Mesendoderm (in vitro differentiated cells): ENCODE measurements at places on chromosomes 4 and X.

DNA sequence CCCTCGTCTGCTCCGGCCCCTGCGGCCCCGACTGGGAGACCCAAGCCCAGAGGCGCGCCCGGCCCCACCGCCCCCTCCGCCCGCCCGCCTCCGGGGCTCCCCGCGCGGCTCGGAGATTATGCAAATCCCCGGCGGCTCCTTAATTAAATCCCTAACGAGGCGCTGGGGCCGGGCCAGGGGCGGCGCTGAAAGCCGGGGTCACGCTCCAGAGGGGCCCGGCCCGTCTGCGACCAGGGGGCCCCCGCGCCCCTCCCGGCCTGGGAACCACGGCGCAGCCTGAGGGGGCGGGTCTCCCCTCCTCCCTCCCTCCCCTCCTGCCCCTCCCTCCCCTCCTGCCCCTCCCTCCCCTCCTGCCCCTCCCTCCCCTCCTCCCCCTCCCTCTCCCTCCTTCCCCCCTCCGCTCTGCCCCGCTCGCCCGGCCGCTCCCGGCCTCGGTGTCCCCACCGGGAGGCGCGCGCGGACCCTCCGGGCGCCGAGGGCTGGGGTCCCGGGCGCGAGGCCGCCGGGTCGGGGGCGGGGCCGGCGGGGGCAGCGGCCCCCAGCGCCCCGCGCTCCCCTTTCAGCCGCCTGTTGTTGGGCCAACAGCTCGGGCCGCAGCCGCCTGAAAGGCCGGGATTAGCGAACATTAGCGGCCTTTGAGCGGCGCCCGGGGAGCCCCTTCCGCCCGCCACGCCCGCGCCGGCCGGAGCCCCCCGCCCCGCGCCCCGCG, 25.9 kb upstream of the FGFR3 start:
- DNase-seq: peak; percentile 52

GRCh38 chr4:7004331-7004730, 38.8 kb upstream of the TADA2B start:
- no peak for DNase-seq

GRCh38 chrX:43741843-43742573, 85.9 kb downstream of the MAOA start:
- no peak for DNase-seq

DNA sequence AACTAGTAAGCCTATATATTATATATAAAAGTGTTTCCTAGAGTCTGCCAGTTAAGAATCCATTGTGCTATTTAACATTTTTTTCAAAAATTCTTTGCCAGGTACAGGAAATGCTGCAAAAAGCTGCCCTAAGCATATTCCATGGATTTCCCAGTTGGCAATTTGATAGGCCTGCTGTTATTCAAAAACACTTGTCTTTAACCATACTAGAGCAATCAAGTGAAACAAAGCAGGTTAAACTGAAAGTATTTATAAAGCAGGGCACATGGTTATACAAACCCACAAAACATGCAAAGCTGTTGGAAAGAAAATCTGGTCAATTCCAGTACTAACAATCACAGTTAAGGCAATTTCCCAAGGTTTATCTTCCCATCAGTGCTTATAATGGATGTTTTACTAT, 159.9 kb downstream of the UNC5C start:
- DNase-seq: no peak

- DNase-seq: no peak
Measured at GRCh38 chr4:168837922-168838321, 172.1 kb downstream of the CBR4 start.

DNA sequence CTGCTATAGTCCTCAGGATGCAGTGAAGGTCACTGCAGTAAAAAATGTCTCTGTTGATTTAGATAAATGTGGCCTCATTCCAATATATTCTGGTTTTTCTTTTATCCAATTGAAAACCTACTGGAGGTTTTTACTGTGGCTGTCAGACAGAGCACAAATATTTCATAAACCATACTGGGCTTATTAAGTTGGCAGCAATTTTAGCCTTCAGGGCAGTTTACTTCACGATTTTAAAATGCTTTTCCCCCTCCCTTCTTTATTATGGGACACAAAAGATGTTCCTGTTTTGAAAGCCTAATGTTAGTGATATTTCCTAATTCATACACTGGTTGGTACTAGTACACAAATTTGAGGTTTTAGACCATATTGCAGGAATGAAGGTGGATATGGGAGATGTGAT, 939.4 kb downstream of the C4orf33 start:
- no peak for DNase-seq

DNA sequence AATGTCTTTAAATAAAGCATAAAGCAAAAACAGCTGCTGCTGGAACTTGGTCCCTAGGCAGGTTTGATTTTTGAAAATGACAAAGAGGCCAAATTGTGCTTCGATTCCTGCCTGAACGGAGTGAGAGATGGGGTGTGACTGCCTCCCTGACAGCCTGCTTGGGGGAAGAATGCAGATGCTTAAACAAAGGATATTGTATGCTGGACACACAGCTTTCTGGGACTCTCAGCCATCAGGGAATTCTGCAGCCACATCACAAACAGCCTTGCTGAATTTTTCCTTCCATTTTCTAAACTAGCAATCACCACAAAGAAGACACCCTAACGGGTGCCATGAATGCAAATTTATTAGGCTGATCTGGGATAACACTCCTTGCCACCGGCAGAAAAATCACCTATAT, 83.9 kb upstream of the CPEB2 start:
- no peak for DNase-seq

DNA sequence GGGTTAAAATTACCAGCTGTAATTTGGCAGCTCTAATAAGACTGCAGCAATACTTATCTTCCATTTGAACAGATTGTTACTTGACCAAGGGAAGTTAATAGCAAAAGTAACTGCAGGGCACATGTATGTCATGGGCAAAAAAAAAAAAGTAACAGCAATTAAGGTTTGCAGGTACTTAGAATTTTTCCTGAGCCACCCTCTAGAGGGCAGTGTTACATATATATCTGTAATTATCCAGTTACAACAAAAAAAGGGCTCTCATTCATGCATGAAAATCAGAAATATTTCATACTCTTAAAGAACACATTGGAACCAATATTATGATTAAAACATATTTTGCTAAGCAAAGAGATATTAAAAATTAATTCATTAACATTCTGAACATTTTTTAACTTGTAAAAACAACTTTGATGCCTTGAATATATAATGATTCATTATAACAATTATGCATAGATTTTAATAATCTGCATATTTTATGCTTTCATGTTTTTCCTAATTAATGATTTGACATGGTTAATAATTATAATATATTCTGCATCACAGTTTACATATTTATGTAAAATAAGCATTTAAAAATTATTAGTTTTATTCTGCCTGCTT, 25.1 kb downstream of the XIAP start:
- DNase-seq: peak; percentile 37

- DNase-seq: peak; percentile 45
Measured at GRCh38 chr4:121648516-121648915, 48.3 kb downstream of the ANXA5 start.

DNA sequence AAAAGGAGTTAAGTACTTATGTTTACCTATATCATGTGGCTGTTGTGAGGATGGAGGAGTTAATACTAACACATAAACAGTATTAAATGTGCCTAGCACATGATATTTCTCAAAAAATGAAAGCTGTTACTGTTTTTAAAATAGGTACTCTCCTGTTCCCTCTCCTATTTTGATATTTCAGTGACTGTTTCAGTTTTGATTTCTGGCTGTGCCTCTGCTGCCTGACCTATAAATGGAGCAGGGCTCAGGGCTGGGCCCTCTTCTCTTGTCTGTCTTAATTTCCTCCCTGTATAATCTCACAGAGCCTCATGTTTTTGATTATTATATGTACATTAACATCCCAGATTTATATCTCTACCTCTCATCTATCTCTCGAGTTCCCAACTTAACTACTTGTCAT, 93.3 kb downstream of the UGT8 start:
- no peak for DNase-seq

- DNase-seq: no peak
Measured at GRCh38 chr4:88971536-88971935, 85.4 kb downstream of the FAM13A start.

- DNase-seq: no peak
Measured at GRCh38 chrX:71953391-71953790, 42.7 kb downstream of the NHSL2 start.
